AG08396 (cell line): ENCODE measurements at places on chromosomes 7 and 10.

DNA sequence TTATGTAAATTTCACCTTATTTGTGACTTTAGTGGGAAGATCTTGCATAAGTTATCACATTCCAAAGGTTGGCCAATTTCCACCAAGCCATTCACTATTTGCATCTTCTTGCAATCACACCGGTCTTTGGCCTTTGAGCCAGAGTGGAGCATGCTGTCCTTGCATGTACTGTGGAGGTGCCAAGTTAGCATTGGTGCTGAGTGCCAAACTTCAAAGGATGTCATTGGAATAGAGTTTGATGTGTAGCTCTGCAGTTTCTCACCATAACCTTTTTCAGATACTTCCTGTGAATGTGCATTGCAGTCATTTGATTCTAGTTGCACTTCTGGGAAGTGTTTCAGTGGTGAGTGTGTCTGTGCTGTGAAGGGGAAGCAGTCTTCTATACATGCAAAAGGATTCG is 620.6 kb downstream of the SUGCT start:
- no peak for DNase-seq

GRCh38 chr10:92722349-92722748 is 32.6 kb downstream of the HHEX start:
- no peak for DNase-seq

GRCh38 chr7:84904561-84904960 is 282.3 kb downstream of the SEMA3D start:
- no peak for DNase-seq

- no peak for DNase-seq
These were observed 37.4 kb downstream of the WIPF3 start for GRCh38 chr7:29843726-29844125.

- DNase-seq = no peak
These were observed 118.6 kb downstream of the STRA8 start for GRCh38 chr7:135352285-135352684.

DNA sequence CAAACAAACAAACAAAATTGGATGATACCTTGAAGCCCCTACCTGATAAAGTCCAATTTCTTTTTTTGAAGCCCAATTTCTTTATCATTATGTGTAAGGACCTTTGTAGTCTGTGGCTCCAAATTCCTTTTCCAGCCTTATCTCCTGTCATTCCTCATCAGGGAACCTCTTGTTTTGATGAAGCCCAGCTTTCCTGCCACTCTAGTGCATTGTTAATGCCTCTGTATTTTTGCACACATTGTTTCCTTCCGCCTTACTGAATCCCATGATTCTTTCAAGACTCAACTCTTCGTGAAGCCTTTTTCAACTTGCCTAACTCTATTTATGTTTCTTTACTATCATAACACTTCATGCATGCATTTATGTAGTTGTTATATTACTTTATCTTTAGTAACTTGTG is 3.3 kb downstream of the FBH1 start:
- DNase-seq = no peak

- no peak for DNase-seq
These were observed 99.9 kb upstream of the IKZF1 start for GRCh38 chr7:50204581-50204980.

DNA sequence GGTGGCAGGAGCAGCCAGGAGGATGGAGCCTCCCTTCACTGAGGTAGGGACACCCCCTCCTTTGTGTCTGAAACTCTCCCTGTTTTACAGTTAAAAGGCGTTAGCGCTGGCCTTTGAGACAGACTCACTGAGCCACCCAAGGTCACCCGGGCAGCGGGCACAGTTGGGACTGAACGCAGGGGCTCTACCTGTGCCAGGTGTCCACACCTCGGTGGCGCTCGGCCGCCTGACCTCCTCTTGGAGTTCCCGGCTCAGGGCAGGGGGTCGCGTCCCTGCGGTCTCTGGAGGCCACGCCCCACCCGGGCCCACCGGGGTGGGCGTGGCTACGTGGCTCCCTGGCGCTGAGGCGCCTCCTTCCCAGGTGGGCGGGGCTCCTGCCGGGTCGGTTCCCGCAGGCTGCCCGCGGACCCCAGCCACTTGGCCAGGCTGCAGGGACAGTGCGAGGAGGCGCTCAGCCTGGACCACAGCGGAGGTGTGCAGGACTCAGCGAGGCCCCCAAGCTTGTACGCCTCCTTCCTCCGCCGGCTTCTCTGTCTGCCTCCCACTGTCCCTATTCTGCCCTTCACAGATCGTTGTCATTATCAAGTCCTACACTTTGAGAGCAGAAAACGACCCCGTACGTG is 39.9 kb upstream of the LEP start:
- no peak for DNase-seq

GRCh38 chr7:140917258-140917657 is 7.5 kb downstream of the BRAF start:
- no peak for DNase-seq

DNA sequence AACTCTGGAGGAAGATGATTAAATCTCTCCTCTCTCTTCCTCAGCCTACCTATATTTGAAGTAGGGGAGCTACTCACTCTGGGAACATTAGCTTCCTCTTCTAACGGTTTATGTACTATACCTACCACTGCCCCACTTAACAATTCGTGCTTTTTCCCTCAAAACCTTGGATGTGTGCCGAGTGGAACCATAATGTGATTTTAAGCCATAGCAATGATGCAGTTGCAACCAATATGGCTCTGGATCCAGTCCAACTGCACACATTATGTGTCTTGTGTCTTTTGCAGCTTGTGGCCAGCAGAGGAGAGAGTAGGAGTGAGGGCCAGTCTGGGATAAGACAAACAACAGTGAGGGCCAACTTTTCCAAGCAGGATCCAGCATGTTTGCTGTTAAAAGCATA is 170.7 kb downstream of the GATA3 start:
- no peak for DNase-seq

DNA sequence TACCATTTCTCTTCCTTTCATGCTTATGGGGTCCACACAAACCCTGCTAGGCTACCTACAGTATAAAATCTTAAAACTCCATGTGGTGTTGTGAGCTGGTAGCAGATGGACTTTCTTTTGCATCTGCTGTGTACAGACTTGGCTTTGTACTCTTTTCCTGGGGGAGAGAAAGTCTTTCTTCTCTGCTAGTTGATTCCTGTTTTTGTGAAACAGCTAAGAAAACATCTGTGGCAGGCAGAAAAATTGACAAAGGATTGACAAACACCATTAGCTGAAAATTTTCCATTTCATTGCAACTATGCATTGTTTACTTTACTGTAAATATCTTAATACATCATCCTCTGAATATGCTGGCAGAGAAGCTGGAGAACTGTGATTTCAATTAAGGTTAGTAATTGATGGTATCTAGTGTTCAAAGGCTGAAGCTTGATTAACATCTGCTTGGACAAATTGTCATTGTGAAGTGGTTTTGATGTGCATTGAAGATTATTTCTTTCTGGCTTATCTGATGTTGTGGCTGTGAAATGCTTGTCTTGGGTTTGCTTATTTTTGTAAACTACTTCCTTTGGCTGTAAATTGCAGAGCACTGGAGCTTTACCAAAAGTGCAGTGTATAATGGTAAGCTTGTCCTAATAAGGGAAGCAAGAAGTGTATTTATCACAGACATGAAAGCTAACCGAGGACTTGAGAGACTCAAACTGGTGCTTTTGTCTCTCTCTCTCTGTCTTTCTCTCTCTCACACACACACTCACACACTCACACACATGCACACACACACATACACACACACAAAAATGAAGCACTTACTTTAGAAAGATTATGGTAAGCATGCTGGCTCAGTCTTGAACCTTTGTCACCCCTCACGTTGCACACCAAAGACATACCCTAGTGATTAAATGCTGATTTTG is at the start of gene FOXP2:
Gene FOXP2 (plus strand): TSS at position 660 of the 908 bp plus-strand sequence. CDS start 11,697 bp downstream, outside the sequence.
- DNase-seq = no peak

- DNase-seq = no peak
These were observed 19.4 kb downstream of the PON3 start for GRCh38 chr7:95376632-95377400.

GRCh38 chr10:34967335-34967880 is 122.7 kb downstream of the CUL2 start:
- peak; percentile 36 for DNase-seq

DNA sequence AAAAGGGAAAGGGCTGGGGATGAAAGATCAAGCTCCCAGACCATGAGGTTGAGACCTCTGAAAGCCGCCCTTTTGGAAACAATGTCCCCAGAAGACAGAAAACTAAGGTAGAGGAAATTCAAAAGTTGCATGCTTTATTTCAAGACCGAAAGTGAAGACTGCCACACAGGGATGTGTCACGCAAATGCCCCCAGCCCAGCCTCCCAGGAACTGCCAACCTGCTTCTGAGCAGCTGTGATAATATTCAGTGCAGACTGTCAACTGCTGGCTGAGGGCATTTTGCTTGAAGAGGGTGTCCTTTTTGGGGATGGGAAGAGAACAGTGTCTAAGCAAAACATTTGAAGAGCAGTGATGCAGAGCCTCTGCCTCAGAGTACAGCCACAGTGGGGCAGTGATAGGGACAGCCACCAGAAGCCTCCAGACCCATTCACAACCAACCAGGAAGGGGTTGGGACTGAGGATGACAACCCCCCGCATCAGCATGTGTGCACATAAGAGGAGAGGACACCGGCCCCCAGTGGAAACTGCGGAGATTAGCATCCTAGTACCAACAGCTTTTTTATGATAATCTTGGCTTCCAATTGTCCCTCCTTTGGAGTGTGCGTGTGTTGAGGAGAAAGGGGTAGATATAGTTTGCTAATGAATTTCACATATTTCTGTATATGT is 34.7 kb upstream of the NFE2L3 start:
- DNase-seq = no peak

DNA sequence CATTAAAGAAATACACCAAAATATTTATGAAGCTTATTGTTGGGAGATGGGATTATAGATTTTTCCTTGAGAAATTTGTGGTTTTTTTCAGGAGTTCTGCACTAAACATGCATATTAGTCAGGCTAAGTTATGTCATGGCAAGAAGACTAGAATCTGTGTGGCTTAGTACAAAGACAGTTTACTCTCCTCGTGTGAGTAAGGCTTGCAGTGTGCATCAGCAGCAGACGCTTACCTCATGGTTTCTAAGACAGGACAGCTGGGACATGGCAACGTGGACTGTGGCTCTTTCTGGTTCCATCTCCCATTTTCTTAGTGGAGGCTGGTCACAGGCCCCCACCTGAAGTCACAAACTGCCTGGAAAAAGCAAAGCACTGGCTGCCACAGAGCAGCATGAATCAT is 429.6 kb upstream of the VSTM2A start:
- no peak for DNase-seq

DNA sequence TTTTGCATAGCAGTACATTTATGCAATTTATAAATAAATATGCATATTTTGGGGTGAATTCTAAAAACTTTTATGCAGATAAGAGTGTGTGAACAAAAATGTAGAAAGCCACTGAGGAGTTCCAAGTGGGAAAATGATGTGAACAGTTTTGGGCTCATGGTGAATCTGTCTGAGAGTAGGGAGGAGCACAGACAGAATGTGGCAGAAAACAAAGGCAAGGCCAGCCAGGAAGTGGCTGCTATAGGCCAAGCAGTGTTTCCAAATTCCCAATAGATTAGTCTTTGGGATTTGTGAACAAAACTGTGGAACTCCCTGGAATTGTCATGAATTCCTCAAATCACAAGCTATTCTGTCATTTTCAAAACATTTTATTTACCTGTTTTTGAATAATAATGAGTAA is 73.6 kb upstream of the AMPH start:
- no peak for DNase-seq

- peak; percentile 13 for DNase-seq
These were observed 75.1 kb downstream of the ANKRD61 start for GRCh38 chr7:6106140-6106904.

DNA sequence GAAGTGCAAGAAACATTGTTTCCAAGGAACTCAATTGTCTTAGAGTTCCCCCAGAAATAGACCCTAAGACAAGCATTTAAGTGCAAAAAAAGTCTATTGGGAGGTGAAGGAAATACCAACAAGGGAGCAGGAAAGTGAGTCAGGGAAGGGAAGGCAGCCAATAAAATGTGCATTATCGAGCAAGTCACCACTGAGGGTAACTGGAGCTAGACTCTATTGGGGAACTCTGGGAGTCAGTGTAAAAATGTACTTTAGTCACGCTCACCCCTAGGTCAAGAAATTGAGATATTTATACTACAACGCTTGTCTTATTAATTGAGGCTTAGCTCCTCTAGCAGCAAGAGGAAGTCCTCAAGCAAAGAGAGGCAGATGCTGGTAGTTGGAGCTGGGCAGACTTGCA is 137.7 kb downstream of the RTKN2 start:
- DNase-seq = peak; percentile 67

DNA sequence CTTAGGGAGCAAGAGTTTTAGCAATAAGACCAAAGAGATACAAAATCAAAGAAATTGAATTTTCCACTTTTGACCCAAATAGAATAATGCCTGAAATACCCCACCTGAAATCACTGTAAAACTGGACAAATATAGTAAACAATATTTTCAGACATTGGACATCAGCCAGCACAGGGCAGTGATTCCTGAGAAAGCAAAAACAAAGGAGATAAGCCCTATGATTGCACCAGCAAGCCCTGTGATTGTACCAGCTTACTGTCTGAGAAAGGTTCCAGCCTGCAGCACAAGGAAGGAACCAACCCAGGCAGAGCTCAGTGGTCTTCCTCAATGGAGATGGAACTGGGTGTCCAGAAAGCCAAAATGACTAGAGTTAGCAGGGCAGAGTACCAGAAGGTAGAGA is 10.3 kb downstream of the TMEM106B start:
- no peak for DNase-seq

DNA sequence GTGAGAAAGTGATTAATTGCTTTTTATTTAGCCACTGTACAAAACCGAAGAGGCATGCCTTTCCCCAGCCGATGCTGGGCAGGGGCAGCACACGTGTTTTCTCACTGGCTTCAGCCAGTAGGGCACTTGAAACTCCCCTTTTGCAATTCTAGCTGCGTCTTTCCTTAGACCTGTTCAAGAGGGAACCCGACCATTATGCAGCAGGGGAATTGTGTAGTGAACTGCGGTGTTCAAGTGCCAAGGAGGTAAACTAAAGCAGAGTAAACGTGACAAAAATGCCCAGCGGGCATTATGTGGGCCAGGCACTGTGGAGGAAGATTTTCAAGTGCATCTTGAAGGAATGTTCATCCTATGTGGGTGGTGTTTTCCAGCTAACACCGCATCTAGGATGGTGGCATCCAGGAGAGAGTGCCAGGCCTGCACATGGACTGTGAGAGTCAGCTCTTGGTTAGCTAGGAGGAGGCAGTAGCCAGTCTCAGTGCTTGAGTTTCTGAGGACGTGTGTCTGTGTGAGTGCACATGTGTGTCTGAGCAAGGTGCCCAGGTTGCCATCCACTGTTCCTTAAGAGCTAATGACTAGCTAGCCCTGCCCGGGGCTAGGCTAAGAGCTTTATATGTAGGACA is 3.3 kb downstream of the WIPF3 start:
- no peak for DNase-seq

DNA sequence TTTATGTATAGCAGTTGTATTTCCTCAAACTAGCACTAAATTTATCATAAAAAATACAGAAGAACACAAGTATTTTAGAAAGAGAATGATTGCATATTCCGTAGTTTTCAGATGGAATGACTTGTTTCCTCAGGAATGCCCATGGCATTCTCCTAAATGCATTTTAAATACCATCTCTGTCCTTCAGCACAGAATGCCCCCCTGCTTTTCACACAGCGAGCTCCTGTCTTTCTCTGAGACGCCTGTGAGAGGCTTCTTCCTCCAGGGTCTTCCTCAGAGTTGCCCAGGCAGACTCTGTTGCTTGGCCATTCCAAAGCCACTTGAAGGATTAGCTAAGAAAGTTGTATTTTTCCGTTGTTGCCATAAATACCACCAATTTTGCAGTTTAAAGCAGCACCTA is 10.1 kb downstream of the LANCL2 start:
- no peak for DNase-seq
